ENCODE measurements at places on chromosomes 6 and 20.

- H3K36me3 ChIP-seq: peaks cover 34% of the 10 kb centered on the region
- no peaks in the 10 kb centered on the region for H3K4me1 ChIP-seq
- H3K27me3 ChIP-seq: no peaks in the 10 kb centered on the region
- H3K4me3 ChIP-seq: no peak overlapping the region
- no peak overlapping the region for H3K27ac ChIP-seq
These were observed 40.1 kb downstream of the FAM120B start for GRCh38 chr6:170346649-170347048.

- no peaks in the 10 kb centered on the region for H3K27me3 ChIP-seq
- no peaks in the 10 kb centered on the region for H3K36me3 ChIP-seq
- H3K27ac ChIP-seq: no peak overlapping the region
- no peak for DNase-seq
- peaks cover 9% of the 10 kb centered on the region for H3K4me1 ChIP-seq
- H3K4me3 ChIP-seq: no peak overlapping the region
These were observed 366.5 kb downstream of the QKI start for GRCh38 chr6:163780994-163781393.

DNA sequence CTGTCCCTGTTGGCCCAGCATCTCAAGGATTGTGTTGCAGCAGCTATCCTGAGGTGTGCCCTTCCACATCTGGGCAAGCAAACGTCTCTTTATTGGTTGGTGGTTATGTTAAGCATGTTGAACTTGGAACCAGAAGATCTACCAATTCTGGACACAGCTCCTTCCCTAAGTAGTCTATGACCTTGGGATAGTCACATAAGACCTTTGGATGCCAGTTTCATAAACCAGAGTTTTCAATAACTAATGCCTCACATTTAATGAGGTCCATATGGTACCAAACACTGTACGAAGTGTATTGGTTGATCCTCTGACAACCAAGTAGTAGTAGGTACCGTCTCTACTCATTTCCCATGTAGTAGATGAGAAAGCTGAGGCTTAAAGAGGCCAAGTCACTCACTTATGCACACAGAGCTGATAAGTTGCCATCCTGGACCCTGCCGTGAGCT is 3.7 kb downstream of the CYP24A1 start:
- DNase-seq: no peak
- H3K27me3 ChIP-seq: peaks cover 19% of the 10 kb centered on the region
- H3K4me1 ChIP-seq: peaks cover 19% of the 10 kb centered on the region
- H3K36me3 ChIP-seq: no peaks in the 10 kb centered on the region
- no peak overlapping the region for H3K4me3 ChIP-seq

DNA sequence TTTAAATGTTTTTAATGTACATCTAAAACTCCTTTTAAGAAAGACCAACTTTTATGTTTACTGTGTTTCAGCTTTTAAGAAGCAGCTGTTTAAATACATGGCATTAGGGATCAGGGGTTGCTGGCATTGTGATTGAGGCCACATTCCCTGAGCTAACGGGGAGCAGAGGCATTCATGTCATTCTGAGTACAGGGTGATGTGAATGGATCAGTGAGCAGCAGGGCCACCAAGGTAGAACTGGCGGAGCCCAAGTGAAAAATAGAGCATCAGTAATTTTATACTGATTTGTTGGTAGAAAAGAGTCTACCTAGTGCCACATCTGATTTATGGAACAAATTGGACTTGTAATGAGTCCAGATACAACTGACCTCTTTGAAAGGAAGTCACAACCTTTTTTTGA is 467.3 kb downstream of the ADGRB3 start:
- H3K4me3 ChIP-seq: no peak overlapping the region
- H3K27me3 ChIP-seq: no peaks in the 10 kb centered on the region
- no peaks in the 10 kb centered on the region for H3K4me1 ChIP-seq
- no peak for DNase-seq
- H3K36me3 ChIP-seq: no peaks in the 10 kb centered on the region

Measured in esophagus muscularis mucosa (tissue), 4 donors.